ENCODE measurements at places on chromosomes 7 and 10. TPM values are rescaled to one million over a fixed set of nuclear protein-coding genes. Genes with fewer than 3 reads are reported as not detected.

GRCh38 chr7:5266191-5267028 lies 16.3 kb upstream of the SLC29A4 start:
- peaks cover 3% of the 10 kb centered on the region for H3K27me3 ChIP-seq
- H3K36me3 ChIP-seq, result no peaks in the 10 kb centered on the region
- no peak overlapping the region for H3K27ac ChIP-seq

- no peak for DNase-seq
- peaks cover 3% of the 10 kb centered on the region for H3K27me3 ChIP-seq
- H3K27ac ChIP-seq, result no peak overlapping the region
Measured at GRCh38 chr10:31350891-31351290, 31.9 kb downstream of the ZEB1 start.

DNA sequence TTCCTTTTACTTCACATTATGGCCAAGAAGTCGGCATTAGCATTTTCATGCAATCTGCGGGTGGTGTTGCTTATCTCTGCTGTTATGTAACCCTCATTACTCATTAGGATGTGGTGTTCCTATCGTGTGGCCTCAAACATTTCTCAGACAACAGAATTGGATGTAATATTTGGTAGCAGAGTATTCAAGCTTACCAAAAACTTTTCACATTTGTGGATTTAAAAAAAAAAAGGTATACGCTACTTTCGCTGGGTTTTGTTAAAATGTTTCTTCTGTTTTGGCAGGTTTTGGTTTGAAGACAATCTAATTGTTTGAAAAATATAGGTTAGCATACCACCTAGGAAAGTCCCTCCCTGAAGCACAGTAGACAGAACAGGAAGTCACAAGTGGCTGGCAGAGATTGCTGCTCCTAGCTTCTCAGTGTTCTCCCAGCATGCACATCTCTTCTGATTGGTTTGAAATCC lies 128.8 kb downstream of the GATA3 start:
- H3K4me1 ChIP-seq, result peaks cover 7% of the 10 kb centered on the region
- no peaks in the 10 kb centered on the region for H3K27me3 ChIP-seq
- H3K36me3 ChIP-seq, result no peaks in the 10 kb centered on the region
- H3K4me3 ChIP-seq, result no peak overlapping the region

DNA sequence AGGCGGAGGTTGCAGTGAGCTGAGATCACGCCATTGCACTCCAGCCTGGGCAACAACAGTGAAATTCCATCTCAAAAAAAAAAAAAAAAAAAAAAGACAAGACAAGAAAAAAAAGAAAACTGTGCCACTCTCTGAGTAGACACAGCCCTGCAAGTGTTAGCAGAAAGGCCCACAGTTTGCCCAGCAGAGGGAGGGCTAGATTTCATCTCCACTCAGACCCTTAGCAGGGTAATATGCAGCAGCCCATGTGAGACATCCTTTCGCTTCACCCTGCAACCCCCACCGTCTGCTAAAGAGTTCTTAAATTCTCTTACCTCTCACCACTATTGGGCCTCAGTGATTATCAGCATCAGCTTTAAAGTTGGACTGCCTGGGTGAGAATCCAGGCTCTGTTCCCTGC lies 38.2 kb downstream of the CTNNA3 start:
- no peaks in the 10 kb centered on the region for H3K36me3 ChIP-seq
- no peak overlapping the region for H3K27ac ChIP-seq
- no peaks in the 10 kb centered on the region for H3K27me3 ChIP-seq
- no peaks in the 10 kb centered on the region for H3K4me1 ChIP-seq

DNA sequence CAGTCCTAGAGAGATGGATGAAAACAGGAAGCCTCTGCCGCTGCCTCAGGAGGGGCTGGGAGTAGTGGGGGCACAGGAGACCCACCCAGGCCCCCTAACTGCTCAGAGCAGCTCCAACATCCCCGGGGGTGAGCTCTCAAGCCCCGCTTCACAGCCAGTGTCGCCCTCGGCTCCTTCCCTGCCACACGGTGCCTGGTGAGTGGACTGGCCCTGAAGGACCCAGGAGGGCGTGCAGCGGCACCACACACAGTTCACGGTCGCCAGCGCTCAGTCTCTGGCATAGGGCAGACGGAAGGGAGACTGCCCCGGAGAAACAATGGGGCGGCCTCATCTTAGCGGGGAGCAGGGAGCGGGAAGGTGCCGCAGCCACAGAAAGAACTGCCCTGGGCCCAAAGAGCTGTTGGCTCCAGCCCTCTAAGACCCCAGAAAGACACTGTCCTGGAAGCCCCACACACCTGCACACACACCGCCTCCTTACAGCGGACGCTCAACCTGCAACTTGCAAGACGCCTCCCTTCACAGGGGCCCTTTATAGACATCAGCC lies 1.2 kb downstream of the CLDN15 start:
- H3K4me3 ChIP-seq, result no peak overlapping the region
- no peak overlapping the region for H3K27ac ChIP-seq
- no peaks in the 10 kb centered on the region for H3K27me3 ChIP-seq
- peaks cover 32% of the 10 kb centered on the region for H3K4me1 ChIP-seq

The CARD11 gene
- 9.8 TPM for total RNA-seq

The SPDYE6 gene
- total RNA-seq, result not detected

The MSMB gene
- not detected for total RNA-seq

All from mesothelial cell of epicardium (in vitro differentiated cells).